ENCODE measurements at places on chromosomes 4 and X.
A peak's percentile ranks its signal among the peaks of the same experiment; 100 is the strongest.

- DNase-seq = no peak
Measured at GRCh38 chr4:159159611-159160010, 56.7 kb downstream of the RAPGEF2 start.

DNA sequence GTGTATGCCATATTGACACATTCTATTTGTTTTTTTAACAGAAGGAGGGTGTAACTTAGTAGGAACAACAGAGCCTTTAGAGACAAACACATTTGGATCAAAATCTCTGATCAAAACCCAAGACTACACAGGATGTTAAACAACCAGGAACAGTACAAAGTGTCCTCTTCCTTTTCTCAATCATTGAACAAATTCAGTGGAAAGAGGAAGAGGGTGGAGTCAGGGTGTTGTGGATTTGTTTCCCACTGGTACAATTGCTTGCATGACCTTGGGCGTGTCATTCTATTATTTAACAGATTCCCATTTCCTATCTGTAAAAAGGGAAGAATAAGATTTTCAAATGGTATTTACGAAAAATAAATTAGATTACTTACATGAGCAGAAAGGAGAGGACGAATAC is 1162.8 kb upstream of the PRKX start:
- DNase-seq = peak; percentile 15

DNA sequence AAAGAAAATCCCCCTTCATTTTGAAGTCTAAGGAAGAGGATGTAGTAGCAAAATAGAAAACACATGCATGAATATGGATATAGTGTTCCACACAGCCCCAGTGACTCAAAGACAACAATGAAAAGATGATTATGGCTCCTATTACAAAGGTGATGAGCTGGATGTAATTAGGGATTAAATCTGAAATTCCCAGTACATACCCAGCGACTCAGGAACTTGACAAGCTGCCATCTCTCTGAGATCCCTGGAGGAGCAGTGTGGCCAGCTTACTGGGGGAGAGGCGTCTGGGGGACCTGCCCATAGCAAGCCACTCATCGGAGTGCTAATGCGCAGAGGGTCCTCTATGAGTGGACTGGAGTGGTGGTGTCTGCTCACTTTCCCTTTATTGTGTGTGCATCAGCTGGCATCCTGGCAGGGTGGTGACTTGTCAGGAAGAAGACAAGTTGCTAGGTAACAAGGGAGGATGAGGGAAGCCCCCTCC is 42.7 kb upstream of the MGST2 start:
- DNase-seq = no peak

GRCh38 chrX:41258226-41258625 is 75.7 kb upstream of the DDX3X start:
- no peak for DNase-seq

GRCh38 chr4:76584241-76585152 is 149.5 kb downstream of the SHROOM3 start:
- DNase-seq = no peak

DNA sequence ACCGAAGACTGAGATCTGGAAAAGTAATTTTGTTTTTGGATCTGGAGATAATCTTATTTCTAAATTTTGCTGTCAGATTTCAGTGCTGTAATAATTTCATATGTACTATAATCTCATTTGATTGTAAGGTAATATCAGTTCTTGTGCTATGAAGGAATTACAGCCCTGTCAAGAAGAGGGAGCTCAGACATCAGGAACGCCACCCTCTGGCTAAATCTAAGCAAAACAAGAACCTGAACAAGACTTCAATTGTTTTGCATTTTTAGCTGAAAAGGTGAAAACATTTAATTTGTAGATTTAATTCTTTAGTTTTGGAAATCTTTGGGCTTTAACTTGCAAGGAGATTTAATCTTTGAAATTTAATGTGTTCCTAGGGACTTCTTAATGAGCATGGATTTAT is 525.4 kb upstream of the HS3ST1 start:
- DNase-seq = peak; percentile 15

DNA sequence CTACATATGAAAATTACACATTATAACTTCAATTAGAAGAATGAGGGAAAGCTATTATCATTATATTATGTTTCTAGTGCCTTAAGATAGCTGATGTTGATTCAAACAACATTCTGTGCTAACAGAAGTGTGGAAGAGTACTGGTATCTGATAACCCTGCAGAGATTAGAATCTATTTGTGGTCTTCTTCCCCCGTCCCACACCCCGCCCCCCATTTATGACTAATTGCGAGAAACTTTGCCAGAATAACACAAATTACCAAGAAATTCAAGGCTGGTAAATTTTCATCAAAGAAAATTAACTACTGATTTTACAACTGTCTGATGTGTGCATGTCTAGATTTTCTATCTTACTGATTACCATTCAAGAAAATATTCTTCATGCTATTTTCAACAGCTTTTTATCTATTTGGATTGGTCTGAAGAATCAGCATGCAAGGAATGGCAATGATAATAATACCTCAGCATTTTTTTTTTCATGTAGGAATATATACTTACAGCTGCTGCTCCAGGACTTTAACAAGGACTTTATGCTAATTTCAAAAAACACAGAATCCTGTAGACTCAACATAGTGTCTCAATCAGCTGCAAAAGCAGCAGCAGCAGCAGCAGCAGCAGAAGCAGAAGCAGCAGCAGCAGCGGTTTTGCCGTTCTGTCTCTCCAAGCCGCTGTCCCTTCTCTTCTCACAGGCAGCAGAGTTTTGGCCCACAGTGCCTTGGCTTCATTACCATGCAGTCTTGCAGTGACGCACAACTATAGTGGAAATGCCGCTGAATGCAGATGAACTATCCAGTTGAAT is 126.7 kb downstream of the FRYL start:
- peak; percentile 41 for DNase-seq
